Calu3 (cell line): ENCODE measurements at places on chromosomes 1 and 21. TPM values are rescaled to one million over a fixed set of nuclear protein-coding genes. Genes with fewer than 3 reads are reported as not detected.

The CATSPERE gene
- 0.49 and 1.3 TPM in 2 replicates for total RNA-seq

The ACOT11 gene
- total RNA-seq = 10.4 TPM in 2 replicates

The PALMD gene
- 6.8 and 19.2 TPM in 2 replicates for total RNA-seq

The LCE2B gene
- total RNA-seq = not detected in 2 replicates

The KDF1 gene
- 18.9 and 19.4 TPM in 2 replicates for total RNA-seq

The EBNA1BP2 gene
- 128 and 132 TPM in 2 replicates for total RNA-seq

The TNFRSF4 gene
- not detected in 2 replicates for total RNA-seq

The HPCAL4 gene
- total RNA-seq = not detected in 2 replicates

The TMEM82 gene
- not detected in 2 replicates for total RNA-seq

The TP73 gene
- total RNA-seq = 0.34 and 0.54 TPM in 2 replicates

The FBXO28 gene
- total RNA-seq = 100 and 101 TPM in 2 replicates

The PLCH2 gene
- total RNA-seq = 3.1 and 4.1 TPM in 2 replicates

The NUDT4B gene
- 0.78 and 1.7 TPM in 2 replicates for total RNA-seq

The NR5A2 gene
- 6.9 and 9.5 TPM in 2 replicates for total RNA-seq

The KRTAP10-7 gene
- not detected in 2 replicates for total RNA-seq

The F5 gene
- total RNA-seq = 8.1 and 16.2 TPM in 2 replicates

The IFI44 gene
- total RNA-seq = 125 and 259 TPM in 2 replicates

The PRR9 gene
- not detected in 2 replicates for total RNA-seq

The ASTN1 gene
- total RNA-seq = not detected in 2 replicates

The SPATA45 gene
- total RNA-seq = 0.80 and 1.1 TPM in 2 replicates

- DNase-seq = no peak
Measured at GRCh38 chr1:117169871-117170596, 40.7 kb downstream of the VTCN1 start.

GRCh38 chr1:26153966-26154532 lies 4.8 kb upstream of the FAM110D start:
- DNase-seq = no peak

DNA sequence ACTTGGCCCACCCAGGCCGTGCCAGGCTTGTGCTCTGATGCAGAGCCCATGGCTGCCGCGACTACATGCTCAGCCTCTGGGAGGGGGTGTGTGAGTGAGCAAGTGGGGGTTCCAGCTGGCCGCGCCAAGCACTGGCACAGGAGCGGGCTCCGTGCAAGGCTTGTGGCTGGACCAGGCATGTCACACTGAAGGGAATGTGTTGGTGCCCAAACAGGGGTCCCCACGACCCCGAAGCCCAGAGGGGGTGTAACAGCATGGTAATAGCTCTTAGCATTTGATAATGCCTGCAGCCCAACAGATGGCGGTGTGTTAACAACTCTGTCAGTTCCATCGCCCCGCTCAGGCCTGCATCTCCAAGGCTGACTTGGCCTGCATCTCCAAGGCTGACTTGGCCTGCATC lies 38.3 kb upstream of the CD46 start:
- no peak for DNase-seq

- DNase-seq = no peak
Measured at GRCh38 chr21:35204850-35205541, 155.9 kb upstream of the RUNX1 start.

GRCh38 chr1:46152016-46152415 lies 19.6 kb upstream of the PIK3R3 start:
- DNase-seq = no peak

DNA sequence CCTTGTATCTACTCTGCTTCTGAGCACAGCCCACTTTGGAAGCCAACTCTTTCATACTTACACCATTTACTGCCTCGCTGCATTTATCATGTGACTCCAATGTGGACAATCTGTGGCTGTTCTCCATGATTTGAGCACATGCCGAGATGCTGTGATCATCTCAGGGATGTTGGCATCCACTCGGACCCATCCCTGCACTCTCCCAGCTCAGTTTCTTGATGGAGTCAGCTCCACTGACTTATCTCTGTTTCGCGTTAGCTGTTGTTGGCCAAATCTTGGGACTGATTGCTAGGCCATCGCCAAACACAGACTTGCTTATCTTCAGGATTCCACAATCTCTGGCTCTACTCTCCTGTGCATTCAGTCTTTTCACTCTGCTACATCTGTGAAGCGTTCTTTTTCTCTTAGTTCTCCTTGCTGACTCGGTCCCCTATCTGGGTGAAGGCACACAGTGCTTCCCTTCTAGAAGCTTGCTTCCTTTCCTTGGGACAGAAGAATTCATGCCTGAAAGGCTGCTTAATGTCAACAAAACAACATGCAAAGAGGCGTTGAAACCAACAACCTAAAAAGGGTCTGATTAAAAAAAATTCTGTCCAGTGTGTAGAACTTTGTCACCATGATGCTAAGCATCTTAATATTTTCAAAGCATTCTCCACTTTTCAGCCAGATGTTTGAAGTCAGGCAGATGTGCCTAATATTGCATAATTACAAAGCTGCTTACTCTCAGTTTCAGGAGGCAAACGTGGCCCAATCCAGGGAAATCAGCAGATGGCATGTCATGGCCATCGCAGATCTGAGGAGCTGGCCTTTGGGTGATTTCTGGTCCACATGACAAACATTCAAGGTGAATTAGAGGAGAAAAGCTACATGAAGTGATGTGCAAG lies 120.7 kb downstream of the NGF start:
- DNase-seq = no peak

- no peak for DNase-seq
Measured at GRCh38 chr1:2623571-2624337, 9.1 kb downstream of the MMEL1 start.

DNA sequence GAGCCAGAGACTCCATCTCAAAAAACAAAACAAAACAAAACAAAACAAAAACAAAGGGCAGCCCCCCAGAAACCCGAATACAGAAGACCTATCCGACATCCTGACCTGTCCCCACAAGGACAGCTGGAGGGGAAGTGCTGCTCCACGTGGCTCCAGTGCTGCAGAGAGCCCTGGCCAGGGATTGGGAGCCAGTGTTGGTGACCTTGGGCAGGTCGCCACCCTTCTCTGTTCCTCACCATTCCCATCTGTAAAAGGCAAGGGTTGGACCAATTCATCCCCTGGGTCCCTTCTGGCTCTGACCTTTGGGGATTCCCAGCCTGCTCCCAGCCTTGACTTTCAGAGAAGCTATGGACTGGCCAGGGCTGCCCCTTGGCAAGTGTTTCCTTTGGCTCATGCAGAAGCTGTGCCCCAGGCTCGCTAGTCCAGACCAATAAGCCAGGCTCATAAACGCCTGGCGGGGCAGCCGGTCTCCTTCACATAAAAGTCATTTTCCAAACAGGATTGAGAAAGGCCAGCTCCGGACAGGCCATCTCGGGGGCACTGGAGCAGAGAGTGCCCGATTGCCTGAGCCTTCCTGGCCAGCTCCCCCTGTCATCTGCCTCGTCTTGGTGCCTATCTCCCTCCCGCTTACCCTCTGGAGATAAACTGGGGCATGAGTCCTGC lies 20.0 kb upstream of the PADI1 start:
- no peak for DNase-seq

DNA sequence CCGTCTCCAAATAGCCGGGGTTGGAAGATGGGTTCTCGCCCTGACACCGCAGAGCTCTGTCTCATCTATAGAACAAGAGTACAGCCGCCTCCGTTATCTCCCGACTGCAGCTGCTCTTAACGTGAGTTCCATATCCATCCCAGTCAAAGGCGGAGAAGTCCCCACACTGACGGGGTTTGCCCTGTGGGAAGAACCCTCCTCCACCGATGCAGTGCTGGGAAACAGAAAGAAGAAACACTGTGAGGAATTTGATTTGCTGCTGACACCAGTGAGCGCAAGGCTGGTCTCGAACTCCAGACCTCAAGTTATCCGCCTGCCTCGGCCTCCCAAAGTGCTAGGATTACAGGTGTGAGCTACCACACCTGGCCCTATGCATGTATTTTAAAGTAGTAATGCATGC lies 9.5 kb downstream of the ITLN2 start:
- no peak for DNase-seq

DNA sequence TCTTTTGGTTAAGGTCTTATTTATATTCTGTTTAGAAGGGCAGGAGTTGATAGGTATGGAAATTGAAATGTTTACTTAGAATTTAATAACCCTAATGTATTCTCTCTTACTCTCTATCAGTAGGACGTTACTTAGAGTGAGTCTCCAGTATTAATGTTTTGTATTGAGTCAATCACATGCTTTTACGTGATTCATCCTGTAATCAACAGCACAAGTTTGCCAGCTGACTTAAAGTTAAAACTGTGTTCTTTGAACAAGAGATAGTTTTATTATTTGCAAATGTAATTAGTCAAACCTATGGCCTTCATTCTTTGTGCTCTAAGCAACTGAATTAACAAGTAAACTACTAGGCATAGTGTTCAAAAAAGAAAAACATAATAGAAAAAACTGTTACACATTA lies 57.3 kb downstream of the PKN2 start:
- DNase-seq = no peak

- DNase-seq = peak; percentile 68
Measured at GRCh38 chr1:115807723-115808122, 33.2 kb downstream of the NHLH2 start.

DNA sequence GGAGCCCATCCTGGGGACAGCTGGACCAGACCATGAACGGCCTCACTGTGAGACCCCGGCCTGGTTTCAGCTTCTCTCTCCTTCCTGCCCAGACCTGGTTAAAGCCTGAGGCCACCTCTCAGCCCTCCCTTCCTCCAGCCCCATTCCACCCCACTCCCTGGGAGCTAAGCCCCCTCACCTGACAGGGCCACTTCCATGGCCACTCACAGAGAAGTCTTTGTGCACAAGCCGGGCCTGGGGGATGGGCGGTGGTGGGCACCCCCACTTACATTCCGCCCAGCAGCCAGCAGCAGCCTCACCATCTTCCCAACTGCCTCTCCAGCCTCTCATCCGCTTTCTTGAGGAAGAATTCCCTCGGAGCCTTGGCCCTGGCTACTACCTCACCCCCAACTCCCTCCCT lies 40.4 kb downstream of the RHBG start:
- no peak for DNase-seq

- no peak for DNase-seq
Measured at GRCh38 chr1:8358897-8359616, 41.1 kb downstream of the SLC45A1 start.

DNA sequence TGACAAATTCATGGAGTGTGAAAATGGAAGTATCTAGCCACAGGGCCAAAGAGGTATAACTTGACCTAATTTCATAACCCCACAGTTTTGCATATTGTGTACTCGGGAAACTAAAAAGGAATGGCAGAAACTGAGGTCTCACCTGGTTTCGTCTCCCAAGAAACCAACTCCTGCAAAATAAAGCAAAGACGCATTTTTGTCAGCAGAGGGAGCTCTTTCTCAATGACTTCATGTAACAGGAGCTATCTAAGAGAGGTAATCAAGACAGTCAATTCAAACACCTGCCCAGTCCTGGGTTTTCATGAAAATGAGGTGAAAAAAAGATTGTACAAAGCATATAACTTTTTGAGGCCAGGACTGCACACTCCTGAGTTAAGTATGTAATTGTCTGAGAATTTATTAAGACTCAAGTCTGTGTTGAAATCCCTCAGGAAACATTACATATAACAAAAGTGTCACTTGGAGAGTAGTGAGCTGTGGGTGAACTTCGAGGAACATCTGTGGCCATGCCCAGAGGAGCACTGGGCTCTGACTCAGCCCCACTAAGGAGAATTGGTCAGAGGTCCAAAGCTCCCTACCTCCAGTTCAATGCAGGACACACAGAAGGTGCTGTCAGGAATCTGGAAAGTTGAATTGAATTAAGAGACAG lies 17.6 kb downstream of the FCRL4 start:
- peak; percentile 69 for DNase-seq

- no peak for DNase-seq
Measured at GRCh38 chr1:226425004-226425378, 17.1 kb upstream of the PARP1 start.

- no peak for DNase-seq
Measured at GRCh38 chr1:199279872-199280645, 641.2 kb downstream of the PTPRC start.

- no peak for DNase-seq
Measured at GRCh38 chr21:42002421-42002958, 7.7 kb downstream of the ZBTB21 start.

DNA sequence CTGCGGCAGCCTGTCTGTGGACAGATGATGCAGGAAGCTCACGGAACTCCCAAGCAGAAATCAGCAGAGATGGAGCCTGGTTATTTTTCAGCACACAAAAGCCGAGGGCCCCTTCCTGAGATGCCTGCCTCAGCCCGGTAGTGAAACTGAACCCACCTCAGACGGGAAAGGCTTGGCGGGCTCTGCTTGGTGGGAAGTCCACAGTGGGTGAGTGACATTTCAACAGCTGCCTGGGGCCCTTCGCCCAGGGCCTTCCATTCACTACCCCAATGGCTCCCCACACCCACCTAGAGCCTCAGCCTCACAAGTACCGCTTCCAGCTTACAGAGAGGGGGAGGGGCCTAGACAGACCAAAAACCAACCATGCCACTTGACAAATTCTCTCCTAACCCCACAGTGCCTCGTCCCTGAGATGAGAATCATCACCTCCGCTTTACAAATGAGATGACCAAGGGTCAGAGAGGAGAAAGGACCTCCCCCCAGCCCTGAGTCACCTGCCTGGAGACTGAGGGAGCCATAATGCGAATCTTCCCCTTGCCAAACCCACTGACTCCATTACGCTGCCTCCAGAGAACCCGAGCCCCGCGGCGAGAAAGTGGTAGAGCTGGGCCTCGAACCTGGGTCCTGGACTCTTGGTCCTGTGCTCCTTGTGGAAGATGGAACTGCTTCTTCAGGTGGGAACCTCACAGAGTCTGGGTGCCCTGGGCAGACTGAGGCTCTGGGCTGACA lies 3.4 kb upstream of the ECE1 start:
- no peak for DNase-seq

GRCh38 chr21:44291936-44292811 lies 6.5 kb downstream of the AIRE start:
- no peak for DNase-seq

GRCh38 chr1:109412551-109412950 lies 13.7 kb downstream of the PSMA5 start:
- no peak for DNase-seq

DNA sequence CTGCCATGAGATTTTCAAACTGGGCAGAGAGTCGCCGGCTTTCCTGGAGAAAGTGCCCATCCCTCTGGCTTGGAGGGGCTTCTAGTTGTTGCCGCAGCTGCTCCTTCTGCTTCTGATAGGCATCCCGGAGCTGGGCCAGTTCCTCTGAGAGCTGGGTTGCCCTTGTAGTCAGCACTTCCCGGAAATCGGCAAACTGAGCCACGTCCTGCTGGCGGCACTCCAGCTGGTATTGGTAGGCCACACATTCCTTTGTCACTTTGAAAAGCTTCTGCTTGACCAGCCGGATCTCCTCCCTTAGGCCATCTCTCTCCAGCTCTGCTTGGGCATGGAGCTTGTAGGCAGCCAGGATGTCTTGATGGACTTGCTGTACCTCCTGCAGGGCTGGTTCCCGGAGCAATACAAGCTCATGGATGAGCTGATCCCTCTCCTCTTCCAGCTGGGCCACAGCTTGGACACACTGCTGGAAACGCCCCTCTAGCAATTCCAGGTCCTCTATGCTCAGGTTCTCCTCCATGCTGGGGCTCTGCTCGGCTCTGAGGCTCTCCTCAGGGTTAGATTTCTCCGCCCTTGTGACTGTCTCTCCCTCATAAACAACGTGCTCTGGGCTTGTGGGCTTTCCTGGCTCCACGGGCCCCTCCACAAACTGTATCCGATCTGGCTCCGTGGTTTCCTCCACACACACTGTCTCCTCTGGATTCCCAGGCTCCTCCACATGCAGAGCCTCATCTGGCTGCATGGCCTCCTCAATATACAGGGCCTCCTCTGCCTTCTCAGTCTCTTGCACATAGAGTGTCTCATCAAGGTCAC lies 7.3 kb downstream of the SYNC start:
- peak; percentile 45 for DNase-seq

GRCh38 chr21:39313042-39313570 lies 326 bp downstream of the BRWD1 start:
- no peak for DNase-seq
